ENCODE measurements at places on chromosomes 1 and 21.
A peak's percentile ranks its signal among the peaks of the same experiment; 100 is the strongest.

DNA sequence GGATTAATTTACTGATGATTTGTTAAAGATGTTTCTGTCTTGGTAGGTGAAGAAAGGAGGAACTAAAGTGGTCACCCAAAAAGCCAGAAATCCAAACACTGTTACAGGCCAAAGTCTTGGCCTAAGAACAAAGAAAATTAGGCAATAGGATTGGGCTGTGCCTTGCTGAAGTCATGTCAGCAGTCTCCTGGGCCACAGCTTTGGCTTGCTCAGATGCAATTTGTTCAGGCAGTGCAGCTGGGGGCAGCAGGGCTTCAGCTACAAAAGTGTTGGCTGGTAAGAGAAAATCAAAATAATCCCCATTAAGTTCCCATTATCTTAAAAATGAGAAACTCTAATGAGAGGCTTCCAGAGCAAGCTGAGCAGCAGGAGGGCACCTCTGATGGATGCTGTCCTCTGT lies 14.0 kb upstream of the RAP1A start:
- DNase-seq, result peak; percentile 59

GRCh38 chr1:172141341-172141881 lies 279.1 kb upstream of the C1orf105 start:
- DNase-seq, result no peak

DNA sequence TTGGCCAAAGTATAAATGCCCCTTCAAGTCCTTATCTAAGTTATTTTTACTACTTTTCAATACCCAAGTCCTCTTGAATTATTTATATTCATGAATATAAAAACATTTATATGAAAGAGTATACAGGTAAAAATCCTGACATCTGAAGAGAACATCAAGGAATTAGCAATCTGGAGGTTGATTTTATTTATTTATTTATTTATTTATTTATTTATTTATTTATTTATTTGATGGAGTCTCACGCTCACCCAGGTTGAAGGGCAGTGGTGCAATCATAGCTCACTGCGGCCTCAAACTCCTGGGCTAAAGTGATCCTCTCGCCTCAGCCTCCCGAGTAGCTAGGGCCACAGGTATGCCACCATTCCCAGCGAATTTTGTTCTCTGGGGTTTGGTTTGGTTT lies 93.2 kb downstream of the ZZZ3 start:
- DNase-seq, result no peak

GRCh38 chr1:17259233-17259873 lies 10.5 kb downstream of the PADI3 start:
- DNase-seq, result no peak

DNA sequence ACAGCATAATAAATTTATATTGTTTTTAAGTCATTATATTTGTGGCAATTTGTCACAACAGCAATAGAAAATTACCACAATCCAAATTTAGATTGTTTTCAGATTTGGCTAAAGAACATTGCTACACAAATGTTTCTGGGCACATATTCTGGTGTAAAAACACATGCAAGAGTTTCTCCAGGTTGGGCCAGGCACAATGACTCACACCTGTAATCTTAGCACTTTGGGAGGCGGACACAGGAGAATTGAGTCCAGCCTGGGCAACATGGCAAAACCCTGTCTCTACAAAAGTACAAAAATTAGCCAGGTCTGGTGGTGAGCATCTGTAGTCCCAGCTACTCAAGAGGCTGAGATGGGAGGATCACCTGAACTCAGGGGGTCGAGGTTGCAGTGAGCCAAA lies 8.4 kb downstream of the ERO1B start:
- no peak for DNase-seq

- no peak for DNase-seq
Observed at GRCh38 chr1:118751166-118751565, 237.0 kb downstream of the TBX15 start.

DNA sequence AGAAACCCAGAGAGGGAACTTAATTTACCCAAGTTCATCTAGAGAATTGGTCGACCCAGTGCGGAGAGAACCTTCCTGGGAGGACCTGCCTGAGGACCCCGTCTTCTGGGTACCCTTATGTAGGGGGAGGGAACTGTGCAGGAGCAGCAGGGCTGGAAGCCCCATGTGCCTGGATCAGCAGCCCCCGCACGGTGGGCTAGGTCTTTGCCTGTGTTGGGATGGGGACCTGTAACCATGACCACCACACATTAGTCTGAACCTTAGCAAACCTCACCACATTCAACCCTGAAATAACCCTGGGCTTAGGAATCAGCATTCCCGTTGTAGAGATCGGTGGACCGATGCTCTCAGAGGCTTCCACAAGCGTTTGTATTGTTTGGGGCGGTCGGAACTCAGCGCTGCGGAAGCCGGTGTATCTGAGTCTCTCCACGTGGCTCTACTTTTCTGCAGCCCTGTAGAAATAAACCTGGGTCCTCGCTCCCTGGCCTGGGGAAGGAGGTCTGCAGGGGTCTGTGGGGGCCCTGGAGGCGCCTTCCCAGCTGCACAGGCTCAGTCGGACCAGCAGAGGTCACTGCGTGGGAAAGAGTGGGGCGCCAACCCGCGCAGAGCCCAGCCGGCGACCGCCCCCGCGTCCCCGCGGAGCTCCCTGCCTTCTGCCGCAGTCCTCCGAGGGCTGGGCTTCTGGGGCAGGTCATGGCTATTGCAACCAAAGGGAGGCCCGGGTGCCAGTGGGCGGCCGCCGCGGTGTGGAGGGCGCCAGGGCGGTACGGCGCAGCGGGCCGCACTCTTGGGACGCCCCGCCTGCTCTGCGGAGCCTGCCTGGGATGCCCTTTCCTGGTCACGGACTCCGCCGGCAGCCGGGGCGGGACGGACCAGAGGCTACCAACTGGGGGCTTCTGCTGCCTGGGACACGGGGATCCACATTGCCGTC lies 36.2 kb upstream of the KCNA10 start:
- peak; percentile 26 for DNase-seq

DNA sequence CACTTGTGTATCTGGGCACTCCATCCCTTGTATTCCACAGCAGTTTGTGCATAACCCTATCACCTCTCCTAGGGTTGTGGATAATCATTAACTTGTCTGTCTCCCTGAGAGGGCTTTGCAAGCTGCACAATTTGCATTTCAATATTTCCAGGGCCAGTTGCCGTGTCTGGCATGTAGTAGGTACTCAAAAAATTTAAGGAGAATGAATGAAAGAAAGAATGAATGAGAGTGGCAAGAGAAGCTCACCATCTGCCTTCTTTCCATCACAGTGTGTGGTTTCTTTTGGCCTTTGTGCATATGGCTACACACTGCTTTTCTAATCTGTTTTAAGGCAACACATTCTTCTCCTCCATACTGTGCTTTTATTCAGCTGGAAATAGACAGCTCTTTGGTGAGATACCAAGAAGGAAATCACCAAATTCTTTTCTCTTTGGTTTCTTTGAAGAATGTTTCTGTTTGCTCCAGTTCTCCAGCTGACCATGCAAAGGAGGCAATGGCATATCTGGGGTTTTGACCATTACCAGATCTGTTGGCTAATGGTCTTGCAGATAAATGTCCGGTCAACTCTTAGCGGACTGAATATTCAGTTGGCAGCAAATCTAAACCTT lies 49.4 kb downstream of the NGF start:
- DNase-seq, result no peak

GRCh38 chr21:32917362-32918135 lies 108.2 kb upstream of the OLIG2 start:
- DNase-seq, result peak; percentile 31

- no peak for DNase-seq
Observed at GRCh38 chr1:40120128-40120527, 23.1 kb upstream of the PPT1 start.

DNA sequence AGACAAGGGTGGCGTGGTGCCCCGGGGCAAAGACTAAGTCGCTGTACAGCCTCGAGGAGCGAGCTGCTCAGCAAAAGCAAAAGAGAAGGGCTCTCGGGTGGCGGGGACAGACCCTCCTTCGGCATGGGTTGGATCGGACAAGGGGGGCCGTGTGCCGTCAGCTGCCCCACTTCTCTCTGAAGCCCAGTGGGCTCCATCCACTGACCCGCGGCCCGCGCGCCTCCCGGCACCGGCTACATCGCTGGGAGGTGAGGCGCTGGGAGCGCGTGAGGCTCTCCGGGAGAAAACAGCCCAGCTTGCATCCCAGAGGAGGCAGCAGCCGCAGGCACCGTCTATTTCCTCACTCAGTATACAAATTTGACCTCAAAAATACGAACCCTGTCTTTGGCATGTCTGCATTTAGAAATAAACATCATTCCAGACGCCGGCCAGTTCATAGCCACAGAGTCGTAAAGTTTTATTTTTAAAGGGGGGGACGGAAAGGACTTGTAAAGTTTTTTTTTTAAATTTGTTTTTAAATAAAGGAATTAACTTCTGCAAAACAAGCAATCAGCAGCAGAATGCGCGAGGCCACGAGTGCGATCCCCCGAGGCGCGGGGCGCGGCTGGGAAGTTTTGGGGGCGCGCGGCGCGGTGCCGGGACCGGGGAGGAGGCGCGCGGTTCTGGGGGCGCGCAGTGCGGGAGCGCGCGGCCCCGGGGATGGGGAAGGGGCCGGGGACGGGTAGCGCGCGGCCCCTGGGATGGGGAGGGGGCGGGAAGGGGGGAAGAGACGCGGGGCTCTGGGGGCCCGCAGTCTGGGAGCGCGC lies 689 bp upstream of the GPR137B start:
- DNase-seq, result peak; percentile 54

DNA sequence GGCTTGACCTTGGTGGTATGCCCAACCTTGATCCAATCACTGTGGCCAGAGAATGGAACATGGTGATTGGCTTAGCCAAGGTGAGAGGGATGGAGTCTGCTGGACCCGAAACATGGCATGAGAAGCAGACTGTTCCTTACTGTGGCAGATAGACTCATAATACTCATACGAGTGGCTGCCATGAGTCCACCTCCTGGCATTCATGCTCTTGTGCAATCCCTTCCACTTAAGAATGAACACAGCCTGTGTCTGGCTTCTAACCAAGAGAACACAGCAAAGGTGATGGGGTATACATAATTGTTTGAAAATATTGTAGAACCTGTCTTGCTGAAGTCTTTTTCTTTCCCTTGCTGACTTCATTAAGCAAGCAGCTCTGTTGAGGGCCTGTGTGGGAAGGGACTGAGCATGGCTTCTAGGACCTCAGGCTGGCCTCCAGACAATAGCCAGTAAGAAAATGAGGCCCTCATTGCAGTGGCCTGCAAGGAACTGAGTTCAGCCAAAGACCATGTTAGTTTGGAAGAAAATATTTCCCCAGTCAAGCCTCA lies 85.9 kb downstream of the ZNF281 start:
- DNase-seq, result peak; percentile 65

- DNase-seq, result peak; percentile 54
Observed at GRCh38 chr1:41662765-41663437, 178.4 kb upstream of the EDN2 start.

- DNase-seq, result no peak
Observed at GRCh38 chr1:215501496-215501895, 65.6 kb upstream of the KCTD3 start.

GRCh38 chr21:34907461-34908418 lies 141.4 kb downstream of the RUNX1 start:
- no peak for DNase-seq

GRCh38 chr21:41766883-41767605 lies at the start of gene RIPK4:
Gene RIPK4 (minus strand): TSS chr21:41767052. CDS start chr21:41767041, 11 bp downstream.
- DNase-seq, result peak; percentile 35

DNA sequence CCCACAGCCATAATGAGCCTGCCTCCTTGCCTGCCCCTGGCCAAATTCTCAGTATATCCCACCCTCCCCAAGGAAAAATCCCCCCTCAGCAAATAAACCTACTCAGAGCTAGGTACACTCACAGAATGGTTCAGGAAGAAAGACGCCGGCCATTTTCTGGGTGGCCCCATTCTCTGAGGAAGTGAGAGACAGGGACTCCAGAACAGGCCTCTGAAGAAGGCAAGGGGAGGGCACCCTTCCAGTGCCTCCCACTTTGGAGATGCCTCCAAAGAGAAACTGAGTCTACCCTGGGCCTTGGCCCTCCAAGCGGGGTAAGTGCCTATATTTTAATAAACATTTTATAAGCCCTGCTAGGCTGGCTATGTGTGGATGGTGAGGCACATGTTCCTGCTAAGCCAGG lies 2.3 kb downstream of the PACC1 start:
- no peak for DNase-seq

GRCh38 chr1:204648576-204648975 lies 37.0 kb downstream of the LRRN2 start:
- no peak for DNase-seq

- no peak for DNase-seq
Observed at GRCh38 chr21:34187935-34188334, 114.6 kb downstream of the MRPS6 start.

GRCh38 chr1:180934563-180934962 lies 21.9 kb downstream of the KIAA1614 start:
- no peak for DNase-seq

- no peak for DNase-seq
Observed at GRCh38 chr1:14896381-14897079, 257.0 kb upstream of the TMEM51 start.

GRCh38 chr1:205656236-205656635 lies 24.1 kb downstream of the SLC45A3 start:
- DNase-seq, result no peak

GRCh38 chr1:234230414-234230862 lies 142.8 kb upstream of the COA6 start:
- DNase-seq, result no peak

DNA sequence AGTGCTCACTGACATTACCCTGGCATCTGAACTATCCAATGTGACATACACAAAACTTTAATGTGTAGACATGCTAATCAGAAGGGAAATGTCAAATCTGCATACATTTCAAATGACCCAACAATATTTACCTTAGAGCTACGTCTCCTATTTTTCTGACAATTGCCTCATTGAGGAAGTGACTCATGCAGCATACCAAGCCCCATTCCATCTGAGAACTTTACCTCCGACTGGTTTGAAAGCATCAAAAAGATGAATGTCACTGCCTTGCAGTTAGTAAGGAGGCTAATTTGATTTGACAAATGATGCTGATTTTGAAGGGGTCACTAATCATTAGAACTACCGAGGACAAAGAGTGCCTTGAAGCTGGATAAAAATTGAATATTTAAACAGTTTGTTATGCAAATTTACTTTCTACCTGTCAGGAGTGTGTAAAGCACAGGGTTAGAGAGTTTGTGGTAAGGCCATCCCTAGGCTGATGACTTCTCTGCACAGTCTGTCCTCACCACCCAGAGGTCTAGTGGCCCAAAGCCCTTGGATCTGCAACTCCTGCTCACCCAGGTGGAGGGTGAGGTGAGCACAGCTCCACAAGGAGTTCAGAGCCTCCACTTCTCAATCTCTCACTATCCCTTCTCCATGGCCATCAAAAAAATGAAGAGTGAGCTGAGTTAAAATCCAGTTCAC lies 500.3 kb upstream of the C1orf87 start:
- peak; percentile 85 for DNase-seq

GRCh38 chr1:89557956-89558355 lies 33.3 kb downstream of the LRRC8B start:
- no peak for DNase-seq

DNA sequence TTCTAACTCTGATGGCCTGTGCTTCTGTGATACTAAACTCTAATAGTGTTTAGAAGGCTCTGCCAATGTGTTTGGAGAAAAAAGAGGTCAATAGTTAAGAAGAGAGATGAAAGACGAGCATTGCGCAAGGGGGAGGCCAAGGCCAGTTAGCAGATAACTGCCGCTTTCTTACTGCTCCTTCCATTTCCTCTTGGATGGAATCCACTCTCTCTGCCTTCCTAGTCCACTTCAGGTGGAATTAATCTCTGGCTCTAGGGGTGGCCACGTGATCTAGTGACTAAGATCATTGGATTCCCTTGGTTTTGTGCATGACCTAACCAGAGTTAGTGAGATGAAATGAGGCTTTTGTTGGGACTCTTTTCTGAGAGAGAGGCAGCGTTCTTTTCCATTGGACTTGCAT lies 148.3 kb downstream of the ACTL8 start:
- no peak for DNase-seq

- no peak for DNase-seq
Observed at GRCh38 chr1:40155135-40155534, 6.1 kb upstream of the RLF start.

Measured in fibroblast of pulmonary artery (primary cell).